ENCODE measurements at places on chromosomes 1 and 21.

DNA sequence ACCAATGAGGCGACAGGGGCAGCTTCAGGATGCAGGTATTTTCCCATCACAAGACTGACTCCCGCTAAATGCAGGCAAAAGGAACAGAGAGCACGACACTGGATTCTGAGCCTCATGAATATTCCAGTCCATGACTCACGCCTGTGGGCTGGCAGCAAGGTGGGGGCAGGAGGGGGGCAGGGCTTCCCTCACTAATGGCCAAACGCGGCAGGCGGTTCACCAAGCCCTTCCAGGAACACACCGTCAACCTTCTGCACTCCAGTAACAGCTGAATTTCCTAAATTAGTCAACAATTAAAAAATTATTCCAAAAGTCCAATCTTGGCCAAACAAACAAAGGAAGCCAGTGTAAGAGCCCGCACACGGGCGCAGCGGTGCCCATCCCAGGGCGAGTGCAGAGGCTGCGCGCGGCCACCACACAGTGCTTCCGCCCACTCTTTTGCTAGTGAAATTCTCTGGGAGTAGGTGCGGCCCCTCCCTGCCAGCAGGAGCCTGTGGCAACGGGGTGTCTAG is 12.5 kb upstream of the GPR153 start:
- no peak for DNase-seq

GRCh38 chr1:37802439-37802838 is 5.2 kb upstream of the C1orf122 start:
- DNase-seq = no peak

DNA sequence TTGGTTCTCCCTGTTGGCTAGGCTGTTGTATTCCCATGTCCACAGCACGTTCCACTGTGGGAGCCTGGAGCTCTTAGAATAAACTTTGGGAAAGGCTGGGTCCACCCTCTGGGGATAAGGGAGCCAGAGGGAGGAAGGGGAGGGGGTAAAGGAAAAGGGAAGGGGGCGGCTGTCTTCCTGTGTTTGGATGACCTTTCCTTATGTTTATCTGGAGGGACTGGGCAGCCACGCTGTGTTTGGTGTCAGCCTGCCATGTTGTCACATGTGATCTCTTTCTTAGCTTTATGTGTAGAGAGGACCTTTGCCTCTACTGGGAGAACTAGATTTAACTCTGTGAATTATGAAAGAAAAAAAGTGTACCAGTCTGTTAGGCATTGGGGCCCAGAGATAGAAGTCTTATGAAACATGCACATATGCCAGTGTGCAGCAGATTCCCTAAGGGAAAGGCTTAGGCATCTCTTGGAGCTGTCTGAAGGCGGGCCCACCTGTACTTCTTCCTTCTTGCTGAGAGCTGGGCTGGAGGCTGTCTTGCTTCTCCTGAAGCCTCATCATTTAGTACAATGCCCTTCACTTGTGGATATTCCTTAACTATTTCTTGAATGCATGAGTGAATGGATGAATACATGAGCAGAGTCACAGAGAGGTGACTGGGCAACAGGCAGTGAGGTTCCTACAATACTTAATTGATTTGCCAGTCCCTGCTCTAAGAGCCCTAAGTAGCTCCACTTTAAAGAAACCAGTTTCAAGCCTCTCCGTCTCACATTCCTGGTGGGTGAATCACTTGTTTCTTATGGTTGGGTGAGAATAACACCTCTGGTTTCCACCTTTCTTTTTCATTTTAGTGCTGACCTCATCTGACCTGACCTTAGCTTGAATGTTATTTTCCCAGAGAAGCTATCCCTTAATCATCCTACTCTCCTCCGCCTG is 62.5 kb upstream of the ARHGAP29 start:
- no peak for DNase-seq

GRCh38 chr1:21174654-21175323 is 1.9 kb downstream of the EIF4G3 start:
- DNase-seq = no peak

DNA sequence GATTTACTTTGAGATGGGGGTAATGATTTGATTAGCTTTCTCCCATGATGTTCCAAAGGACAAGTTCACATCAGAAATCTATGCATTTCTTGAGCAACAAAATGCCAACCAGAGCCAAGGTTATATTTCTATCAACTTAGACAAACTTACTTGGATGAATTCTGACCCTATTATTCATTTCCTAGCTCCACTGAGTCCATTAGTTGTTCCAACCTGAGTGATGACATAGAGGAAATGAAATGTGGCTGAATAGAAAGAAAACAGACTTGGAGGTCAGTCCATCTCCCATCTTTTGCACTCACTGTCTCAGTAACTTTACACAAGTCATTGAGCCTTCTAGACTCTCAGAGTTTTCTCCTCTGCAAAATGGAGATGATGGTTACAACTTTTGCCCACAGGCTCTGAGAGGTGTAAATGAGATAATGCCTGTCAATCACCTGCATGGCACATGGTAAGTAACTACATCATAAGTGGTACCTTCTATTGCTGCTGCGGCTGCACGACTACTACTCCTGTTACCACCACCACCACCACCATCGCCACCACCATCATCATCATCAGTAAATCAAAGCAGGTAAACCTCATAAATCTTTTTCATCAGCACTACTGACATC is 98.2 kb downstream of the PTPN14 start:
- no peak for DNase-seq

DNA sequence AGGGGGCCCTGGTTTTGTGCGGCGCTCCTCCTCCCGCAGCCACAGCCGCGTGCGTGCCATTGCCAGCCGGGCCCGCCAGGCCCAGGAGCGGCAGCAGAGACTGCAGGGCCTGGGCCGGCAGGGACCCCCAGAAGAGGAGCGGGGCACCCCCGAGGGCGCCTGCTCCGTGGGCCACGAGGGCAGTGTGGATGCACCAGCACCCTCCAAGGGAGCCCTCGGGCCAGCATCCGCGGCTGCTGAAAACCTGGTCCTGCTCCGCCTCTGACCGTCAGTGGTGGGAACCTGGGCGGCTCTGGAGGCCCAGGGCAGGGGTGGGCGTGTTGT is 21.5 kb downstream of the PANK4 start:
- DNase-seq = no peak

GRCh38 chr1:172431204-172431603 is 10.7 kb downstream of the C1orf105 start:
- DNase-seq = no peak

GRCh38 chr1:179366093-179366800 is 476 bp downstream of the AXDND1 start:
- no peak for DNase-seq

DNA sequence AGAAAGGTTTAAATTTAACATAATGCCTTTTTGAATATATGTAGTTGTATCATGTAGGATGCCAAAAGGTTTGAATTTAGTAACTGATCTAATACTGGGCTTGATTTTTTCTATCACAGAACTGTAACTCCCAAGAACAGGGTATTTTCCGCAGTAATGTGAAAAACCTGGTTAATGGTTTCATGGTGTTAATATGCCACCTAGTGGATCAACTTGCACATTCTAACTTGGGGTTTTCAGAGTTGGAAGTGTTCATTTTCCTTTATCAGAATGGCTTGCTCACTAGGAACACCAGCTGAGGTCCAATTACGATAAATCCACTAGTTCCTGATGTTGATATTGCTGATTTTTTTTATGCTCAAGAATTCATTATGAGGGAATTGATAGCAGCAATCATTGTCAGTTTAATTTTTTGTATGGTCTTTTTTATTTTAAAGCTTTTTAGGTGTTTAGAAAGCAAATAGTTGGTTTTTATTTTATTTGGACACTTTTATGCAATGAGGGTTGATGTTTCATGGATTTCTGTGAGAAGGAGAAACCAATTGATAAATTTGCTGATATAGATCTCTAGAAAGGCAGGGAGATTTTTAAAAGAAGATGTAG is 157.2 kb downstream of the PLA2G4A start:
- no peak for DNase-seq

Measured in stimulated activated CD4-positive, alpha-beta T cell treated with anti-CD3 and anti-CD28 coated beads, Interleukin-1b, Interleukin-23, amount 100 ng/mL, for 1 hour (primary cell).